Brain pericyte (primary cell): ENCODE measurements at places on chromosomes 13 and 19.
A peak's percentile ranks its signal among the peaks of the same experiment; 100 is the strongest.

- DNase-seq: no peak
Measured at GRCh38 chr19:39381910-39382611, 8.8 kb downstream of the PAF1 start.

- DNase-seq: no peak
Measured at GRCh38 chr13:23686948-23687347, 116.7 kb downstream of the TNFRSF19 start.

DNA sequence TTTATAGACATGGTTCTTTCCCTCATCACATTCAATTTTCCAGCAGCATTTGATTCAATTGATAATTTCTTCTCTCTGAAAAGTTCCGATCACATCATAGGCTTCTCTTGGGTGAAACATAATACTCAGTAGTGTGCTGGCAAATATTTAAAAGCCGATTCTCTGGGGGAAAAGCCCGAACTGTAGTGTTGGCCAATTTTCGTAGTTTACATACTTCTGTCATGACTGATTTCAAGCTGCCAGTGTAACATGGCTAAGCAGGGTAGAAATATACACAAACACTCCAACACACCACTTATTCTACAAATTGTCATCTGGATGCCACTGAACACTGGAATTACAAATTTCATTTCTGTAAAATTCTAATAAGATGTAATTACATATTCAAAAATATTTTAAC, 56.1 kb upstream of the FREM2 start:
- no peak for DNase-seq

DNA sequence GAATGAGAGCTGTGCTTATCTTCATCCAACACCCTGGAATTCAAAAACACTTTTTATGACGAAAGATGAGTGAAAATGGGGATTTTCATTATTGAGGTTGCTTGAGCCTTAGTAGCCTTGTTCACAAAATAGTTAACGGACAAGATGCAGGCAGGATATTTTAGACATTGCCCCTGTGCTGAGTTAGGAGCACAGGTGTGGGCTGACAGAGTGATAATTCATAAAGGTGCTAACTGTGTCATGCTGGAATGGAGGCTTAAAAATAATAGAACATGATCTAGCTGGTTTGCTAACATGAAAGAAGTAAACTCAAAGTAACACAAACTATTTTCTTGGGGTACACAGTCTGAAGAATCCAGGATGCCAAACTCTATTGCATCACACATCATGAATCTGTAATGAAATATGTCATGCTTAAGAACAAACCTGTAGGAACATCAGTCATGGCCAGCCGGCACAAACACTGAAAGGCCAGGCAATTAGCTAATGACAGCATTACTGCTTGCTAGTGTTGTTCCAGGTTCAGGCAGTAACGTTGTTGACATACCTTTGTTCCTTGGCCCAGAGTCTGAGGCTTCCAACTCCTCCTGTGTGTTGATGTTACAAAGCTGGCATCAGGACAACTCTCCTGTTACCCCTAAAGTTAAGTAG, 55.3 kb downstream of the FRY start:
- no peak for DNase-seq

- no peak for DNase-seq
Measured at GRCh38 chr19:38736036-38736412, 8.2 kb downstream of the CAPN12 start.

DNA sequence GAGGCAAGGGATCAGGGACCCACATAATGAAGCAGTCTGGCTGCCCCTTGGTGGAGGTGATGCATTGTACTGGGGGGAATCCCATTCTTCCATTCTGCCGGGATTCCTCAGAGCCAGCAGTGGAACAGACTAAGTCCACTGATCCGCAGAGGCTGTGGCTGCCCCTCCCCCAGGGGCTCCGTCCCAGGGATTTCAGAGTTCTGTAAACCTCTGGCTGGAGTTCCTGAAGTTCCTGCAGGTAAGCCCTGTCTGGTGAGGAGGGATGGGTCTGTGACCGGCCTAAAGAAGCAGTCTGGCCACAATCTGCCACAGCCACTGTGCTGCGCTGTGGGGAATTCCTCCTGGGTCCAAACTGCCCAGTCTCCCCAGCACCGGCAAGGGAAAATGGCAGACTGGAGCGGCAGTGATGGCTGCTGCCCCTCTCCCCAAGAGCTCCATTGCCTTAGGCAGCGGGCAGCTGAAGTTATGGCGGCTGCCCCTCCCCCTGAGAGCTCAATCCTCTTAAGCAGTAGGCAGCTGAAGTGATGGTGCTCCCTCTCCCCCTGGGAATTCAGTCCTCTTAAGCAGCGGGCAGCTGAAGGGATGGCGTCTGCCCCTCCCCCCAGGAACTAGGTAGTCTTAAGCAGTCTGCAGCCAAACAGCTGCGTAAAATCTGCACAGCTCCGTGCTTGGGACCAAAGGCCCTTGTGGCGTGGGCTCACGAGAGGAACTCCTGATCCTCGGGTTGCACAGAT, 155.7 kb downstream of the PCDH17 start:
- DNase-seq: no peak

DNA sequence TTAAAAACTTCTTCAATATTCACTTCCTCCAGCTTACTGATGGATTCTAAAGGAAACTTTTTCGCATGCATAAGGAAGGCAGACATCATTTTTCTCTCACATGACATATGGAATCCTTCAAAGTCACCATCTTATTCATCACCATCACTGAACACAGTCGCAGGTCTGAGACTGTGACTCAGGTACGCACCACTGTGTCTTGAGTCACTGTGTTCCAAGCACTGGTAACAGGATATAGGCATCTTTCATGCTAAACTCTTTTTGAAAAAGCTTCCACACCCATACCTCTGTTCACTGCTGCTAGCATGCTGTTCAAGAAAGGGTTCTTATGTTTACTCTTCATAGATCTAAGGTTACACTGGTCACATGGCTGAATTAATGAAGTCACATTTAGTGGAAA, 67.0 kb upstream of the SIAH3 start:
- DNase-seq: no peak

GRCh38 chr19:54630782-54631181, 498 bp downstream of the LILRB1 start:
- DNase-seq: no peak

DNA sequence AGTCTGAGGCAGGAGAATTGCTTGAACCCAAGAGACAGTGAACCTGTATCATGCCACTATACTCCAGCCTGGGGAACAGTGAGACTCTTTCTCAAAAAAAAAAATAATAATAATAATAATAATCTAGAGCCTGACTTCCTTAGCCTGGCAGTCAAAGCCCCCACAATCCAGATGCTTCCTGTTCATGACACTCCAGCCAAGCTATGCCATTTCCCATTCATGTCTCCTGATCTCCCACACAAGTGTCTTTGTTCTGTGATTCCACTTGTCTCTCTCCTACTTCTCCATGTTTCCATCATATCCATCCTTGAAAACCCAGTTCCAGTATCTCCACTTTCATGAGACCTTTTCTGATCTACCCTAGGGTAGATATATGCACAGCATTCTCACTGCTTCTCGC, 150.7 kb downstream of the FOXO1 start:
- no peak for DNase-seq

- DNase-seq: no peak
Measured at GRCh38 chr13:82323101-82323500, 1559.2 kb downstream of the SLITRK1 start.

DNA sequence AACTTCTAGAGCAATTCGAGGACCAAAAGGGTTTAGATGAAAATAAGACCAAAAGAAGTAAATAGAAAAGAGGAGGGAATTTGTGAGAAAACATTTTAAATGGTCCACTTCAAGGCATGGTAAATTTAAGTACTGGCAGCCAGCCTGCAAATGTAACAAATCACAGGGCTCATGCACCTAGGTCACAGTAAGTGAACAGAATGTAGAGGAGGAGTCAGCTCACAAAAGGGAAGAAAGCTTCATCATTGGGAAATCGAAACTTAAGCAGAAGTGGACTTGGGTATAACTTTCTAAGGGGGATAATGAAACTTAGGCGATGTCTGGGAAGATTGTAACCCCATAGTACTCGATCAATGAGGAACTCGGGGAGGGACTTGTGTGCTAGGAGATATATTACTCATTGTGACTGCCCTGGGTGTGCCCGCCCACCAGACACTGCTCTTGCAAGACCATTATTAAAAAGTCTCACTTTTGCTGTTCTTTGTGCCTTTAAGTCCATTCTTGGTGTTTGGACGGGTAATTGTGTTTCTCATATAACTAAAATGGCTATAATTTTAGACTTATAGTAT, 1053.6 kb upstream of the MIR17HG start:
- no peak for DNase-seq

DNA sequence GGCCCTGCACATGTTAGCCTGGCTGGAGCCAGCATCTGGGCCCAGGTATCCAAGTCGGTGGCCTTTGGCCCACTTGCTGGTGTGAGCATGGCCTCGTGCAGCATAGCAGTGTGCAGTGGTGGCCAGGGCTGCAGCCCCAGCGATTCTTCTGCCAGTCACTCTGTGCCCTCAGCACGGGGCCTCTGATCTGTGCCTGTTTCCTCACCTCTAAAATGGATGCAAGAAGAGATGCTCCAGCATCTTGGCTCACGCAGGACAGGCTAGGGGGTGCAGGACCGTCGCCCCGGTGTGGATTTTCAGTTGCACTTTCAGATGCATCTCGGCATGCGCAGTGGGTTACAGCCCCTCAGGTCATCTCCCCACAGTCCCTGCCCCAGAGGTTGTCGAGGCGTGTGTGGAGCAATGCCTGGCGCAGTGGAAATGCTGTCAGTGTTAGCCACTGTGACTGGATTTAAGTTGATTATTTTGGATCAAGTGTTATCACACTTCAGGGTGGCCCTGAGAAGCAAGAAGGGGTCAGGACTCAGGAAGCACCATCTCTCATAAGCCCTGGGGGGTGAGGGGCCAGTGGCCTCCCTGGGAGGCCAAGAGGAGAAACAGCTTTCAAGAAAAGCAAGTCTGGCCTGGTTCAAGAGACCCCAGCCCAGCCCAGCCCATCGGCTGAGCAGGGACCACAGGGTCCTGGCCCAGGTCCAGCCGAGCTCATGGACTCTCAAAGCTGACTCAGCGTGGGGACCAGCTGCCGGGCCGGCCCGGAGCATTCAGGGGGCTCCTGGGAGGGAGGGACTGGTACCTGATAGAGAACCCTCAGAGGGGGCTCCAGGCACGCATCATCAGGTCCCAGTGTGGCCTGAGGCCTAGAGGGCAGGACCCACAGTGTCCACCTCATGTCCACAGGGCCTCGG, 27.8 kb downstream of the AP1M1 start:
- no peak for DNase-seq

- DNase-seq: no peak
Measured at GRCh38 chr13:29301027-29301426, 294.5 kb downstream of the SLC7A1 start.

GRCh38 chr13:25874064-25874737, 177.6 kb downstream of the SHISA2 start:
- DNase-seq: no peak

- no peak for DNase-seq
Measured at GRCh38 chr13:63287926-63288325, 1872.3 kb upstream of the PCDH20 start.

DNA sequence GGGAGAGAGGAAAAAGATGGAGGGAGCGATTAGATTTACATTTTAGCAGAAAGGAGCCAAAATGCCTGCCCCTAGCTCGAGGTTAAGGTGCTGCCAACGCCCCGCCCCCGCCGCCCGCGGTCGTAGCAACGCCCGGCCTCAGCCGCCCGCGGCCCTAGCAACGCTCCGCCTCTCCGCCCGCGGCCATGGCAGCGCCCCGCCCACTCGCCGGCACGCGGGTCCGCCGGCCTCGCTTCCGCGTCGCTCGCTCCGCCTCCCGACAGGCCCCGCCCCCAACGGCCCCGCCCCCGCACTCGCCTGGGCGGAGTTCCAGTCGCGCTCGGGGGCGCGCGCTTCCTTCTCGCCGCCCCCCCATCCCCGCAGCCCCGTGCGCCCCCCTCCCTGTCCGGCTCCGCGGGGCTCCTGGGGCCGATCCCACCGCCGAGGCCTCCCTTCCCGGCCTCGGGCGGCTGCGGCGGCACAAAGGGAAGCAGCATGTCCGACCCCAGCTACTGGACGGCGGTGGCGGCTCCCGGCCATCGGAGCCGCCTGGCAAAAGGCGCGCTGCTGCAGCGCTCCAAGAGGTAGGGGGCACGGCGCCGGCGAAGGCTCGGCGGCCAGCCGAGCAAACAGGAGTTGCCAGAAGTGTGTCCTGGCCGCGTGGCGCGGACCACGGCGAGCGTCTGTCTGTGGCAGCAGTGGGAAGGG, 20.3 kb downstream of the MAST3 start:
- DNase-seq: no peak

- DNase-seq: no peak
Measured at GRCh38 chr19:33302974-33303790, 848 bp upstream of the CEBPA start.

DNA sequence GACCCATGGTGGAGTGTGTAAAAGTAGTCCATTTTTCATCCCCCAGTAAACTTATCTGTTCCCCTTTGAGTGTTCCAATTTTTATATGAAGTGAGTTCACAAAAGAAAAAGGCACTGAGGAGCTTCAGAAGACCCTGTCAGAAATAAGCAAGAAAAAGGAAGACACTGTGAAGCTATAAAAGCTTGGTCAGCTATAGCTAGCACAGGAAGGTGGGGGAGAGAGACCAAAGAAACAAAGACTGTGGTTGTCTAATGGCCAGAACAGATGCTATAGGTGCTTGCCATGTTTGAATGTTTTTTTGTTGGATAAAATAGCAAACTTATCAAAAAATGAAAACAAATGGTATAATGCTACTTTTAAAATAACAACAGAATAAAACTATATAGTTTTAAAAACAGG, 46.5 kb downstream of the RCBTB2 start:
- DNase-seq: no peak

DNA sequence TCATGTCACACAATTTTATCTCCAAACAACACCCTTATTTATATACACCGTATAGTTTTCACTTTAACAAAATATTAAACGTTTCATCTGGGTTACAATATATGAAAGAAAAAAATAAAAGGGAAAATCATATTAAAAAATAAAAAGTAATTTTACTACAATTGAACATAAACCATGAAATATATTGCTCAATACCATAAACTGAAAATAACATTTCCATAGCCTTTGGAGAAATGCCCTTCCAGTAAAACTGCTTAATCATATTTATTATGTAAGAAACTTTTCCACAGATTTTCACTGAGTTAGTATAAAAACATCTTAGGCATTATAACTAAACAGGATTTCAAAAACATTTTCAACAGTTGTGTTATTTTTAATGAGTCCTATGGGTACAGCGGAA, 1.5 kb upstream of the ZNF347 start:
- DNase-seq: no peak

GRCh38 chr13:66560189-66560588, 669.9 kb downstream of the PCDH9 start:
- peak; percentile 53 for DNase-seq

DNA sequence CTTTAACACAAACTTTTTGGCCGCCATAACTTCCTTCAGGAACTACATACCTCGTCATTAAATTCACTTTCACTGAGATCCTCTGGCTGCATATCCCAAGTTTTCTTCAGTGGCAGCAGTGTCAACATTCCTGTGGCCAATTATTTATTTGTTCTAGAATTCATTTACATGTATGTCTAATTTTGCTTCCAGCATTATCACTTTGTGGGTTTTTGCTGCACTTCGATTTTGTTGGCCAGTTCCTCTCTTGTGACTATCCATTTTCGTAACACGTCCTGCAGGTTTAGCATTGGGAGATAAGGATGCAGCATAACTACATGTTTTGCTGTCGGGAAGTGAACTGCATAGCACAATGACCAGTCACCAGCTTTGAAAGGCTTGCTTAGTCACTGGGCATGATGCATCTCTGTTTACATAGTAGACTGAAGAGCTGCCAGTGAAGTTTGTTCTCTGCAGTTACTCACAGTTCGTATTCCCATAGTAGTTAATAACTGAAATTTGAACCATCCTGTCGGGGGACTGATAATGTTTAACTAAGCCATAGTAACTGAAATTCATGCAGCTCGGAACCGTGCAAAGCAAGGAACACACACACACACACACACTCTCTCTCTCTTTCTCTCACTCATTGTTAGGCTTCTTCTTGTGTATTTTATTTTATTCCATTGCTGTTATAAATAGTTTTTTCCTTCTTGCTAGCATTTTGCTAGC, 28.3 kb downstream of the ZNF507 start:
- peak; percentile 86 for DNase-seq
